ENCODE measurements at places on chromosomes 13 and 19.

GRCh38 chr19:15555021-15555420 lies 46.7 kb downstream of the CYP4F22 start:
- DNase-seq = no peak

DNA sequence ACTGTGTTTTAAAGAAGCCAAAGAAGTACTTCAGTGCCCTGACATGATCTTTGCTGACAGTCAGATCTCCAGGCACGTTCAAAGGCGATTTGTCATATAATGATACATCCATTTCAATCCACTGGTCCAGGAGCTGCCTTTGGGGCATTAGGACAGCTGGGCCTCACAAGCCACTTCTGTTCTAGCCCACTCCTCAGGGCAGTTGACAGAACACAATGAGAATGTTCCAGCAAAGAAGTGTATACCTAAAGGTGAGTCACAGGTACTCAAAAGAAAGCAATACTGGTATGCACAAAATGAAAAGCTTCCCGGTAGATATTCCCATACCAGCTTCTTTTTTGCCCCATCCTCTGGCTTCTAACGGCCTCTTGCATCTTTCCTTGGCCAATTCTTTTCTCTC lies 12.5 kb upstream of the MAP3K10 start:
- DNase-seq = no peak

GRCh38 chr19:12985049-12985776 lies 10.1 kb upstream of the NFIX start:
- no peak for DNase-seq

- no peak for DNase-seq
These were observed 16.5 kb upstream of the GGACT start for GRCh38 chr13:100604918-100605710.

DNA sequence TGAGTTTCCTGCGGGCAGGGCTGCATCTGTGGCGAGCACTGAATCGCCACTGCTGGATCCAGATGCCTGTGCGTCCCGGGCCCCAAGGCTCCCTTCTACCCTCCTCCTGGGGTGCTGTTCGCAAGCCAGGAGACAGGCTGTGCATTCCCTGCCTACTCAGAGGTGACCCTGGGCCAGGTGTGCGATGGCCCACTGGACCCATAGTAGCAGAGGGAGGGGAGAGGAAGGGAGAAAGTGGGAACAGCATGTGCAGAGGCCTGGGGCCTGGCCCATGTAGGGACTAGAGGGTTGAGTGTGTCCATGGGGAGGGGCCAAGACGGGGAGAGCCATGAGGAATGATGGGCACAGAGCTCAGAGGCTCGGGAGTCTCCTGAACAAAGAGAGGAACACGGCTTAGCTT lies 27.3 kb downstream of the CARM1 start:
- DNase-seq = no peak

GRCh38 chr13:25406377-25406776 lies 34.6 kb downstream of the ATP8A2 start:
- DNase-seq = no peak

DNA sequence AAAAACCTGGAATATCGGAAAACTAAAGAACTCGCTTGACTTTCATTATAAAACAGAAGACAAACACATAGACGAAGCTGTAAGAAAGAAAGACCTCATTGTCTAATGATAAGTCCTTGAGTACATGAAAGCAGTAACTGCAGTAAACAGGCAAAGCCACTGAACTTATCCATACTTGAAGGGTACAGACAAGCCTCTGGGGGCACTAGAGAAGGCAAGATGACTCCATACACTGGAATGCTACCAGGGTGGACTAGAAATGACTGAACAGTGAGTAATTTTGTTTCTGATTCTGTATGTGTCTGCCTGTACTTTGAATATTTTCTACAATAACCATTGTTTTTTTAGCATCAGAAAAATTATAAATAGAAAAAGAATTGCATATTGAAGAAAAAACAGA lies 507.9 kb downstream of the UQCRFS1 start:
- DNase-seq = no peak

DNA sequence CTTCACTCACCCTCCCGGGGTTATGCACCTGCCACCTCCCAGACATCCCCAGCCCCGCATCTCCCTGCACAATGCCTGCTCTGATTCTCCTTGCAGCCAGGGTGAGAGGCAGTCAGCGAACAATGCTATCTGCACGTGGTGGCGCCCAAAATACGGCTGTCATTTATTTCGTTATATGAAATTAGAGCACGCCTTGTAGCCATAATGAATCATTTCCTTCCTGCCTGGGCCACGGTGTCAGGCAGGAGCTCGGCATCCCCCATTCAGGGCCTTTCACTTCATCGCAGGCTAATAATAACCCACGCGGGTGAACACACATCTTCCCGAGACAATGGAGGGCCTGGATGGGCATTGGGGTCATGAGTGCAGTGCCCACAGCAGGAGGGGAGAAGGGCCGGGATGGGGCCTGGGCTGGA lies 143.8 kb upstream of the ZNF507 start:
- no peak for DNase-seq

DNA sequence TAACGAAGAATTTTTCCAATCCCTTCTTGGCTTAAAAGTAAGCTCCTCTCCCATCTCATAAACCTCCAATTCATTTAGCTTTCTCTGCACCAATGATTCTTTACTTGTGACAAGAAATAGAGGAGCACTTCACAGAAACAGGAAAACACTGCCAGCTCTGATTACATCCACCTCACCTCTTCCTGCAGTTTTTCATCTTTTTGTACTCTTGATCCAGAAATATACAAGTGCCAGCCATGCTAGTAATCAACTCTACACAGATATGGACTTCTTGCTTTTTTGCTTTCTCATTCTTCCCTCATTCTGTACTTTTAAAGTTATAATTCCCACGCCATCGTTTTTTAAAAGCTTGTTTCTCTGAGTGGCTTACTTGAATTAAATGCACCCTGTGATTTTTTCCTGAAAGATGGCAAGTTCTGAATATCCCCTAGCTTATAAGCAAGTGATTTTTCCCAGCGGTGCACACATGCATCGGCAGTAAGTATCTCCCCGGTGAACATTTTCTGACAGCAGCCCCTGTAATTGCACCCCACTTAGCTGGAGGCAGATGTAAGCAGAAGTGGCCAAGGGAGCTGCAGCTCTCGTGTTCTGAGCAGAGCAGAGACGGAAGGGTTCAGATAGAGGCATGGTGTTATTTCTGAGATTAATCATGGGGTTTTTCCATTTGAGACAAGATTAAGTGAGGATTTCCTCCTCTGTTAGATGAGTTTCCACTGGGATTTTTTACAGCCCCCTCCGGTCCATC lies 340.7 kb downstream of the SLC7A1 start:
- no peak for DNase-seq

DNA sequence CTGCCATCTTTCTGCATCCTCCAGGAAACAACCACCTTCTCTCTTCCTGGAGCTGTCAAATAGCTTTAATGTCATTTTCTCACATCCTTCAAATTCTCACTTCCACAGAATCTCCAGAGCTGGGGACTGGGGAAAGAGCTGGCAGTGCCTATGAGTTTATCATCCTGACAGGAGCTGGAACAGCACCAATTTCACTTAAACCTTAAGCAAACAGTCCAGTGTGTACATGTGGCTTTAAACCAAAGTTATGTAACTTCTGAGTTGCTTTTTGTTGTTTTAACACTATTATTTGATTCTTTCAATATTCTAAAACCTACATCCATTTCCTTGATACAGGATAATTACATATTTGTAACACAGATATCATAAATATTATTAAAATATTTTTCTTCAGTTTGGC lies 331.5 kb upstream of the ARGLU1 start:
- no peak for DNase-seq

GRCh38 chr19:38698225-38699026 lies 45.8 kb downstream of the CAPN12 start:
- no peak for DNase-seq

GRCh38 chr13:43991773-43992201 lies 112.1 kb downstream of the LACC1 start:
- no peak for DNase-seq

DNA sequence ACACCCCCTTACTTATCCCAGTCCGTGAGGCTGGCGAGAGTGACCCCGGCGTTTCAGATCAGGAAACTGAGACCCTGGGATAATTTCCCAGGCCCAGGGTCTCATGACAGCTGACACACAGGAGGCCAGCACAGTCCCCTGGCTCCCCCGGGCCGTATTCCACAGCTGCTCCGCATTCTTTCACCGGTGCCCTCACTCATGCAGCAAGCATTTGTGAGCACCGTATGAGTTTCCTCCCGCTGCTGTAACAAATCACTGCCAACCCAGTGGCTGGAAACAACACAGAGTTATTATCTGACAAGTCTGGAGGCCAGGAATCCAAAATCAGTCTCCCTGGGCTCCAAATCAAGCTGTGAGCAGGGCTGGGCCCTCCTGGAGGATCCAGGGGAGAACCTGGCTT lies 21.3 kb downstream of the GADD45B start:
- DNase-seq = no peak

GRCh38 chr13:61685682-61686012 lies 270.0 kb upstream of the PCDH20 start:
- no peak for DNase-seq

DNA sequence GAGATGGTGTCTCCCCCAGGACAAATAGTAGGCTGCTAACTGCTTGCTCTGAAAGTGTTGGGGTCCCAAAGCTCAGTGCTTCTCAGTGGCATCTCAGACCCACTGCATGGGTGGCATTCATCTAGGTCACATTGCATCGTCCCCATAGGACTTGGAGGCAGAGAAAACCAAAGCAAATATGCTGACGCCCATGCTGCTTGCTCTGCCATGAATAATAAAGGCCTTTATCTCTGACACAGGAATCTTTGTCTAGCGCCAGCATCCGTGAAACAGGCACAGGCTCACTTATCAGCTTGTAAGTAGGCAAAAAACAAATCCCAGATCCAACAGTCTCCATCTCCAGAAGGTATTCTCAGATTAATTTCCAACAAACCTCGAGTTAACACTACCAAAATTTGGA lies 18.9 kb upstream of the IPO5 start:
- DNase-seq = no peak

DNA sequence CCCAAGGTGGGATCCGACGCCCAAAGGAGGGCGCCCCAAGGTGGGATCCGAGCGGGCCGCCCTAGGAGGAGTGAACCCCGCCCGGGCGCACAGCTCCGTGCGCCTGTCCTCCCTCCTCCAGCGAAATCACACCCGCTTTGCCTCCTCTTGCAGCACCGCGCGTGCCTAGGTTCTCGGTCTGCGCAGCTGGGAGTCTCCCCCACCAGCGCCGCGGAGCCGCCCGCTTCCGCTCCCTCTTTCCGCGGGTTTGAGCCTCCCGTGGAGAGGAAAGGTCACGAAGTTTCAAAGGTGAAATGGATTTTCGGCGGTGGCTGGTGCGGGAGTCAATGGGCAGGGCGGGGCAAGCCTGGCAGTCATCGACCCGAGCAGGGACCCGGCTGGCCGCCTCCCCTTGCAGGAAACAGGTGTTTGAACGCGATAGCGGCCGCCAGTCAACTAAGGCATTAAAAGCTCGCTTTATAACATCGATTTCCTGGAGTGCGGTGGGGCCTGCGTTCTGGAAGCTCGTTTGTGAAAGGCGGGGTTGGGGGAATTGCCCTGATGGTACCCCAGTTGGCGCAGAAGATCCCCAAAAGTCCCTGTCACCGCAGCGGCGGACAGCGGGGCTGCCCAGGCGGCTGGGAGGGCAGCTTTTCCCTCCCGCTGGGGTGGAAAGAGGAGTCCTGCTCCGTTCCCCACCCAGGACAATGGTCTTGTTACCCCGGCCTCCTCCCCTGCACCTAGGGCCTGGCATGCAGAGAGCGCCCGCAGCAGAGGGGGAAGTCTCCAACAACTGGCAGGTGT lies 9.0 kb upstream of the SOX1 start:
- no peak for DNase-seq

- DNase-seq = no peak
These were observed 155.0 kb upstream of the SERP2 start for GRCh38 chr13:44218501-44219240.

DNA sequence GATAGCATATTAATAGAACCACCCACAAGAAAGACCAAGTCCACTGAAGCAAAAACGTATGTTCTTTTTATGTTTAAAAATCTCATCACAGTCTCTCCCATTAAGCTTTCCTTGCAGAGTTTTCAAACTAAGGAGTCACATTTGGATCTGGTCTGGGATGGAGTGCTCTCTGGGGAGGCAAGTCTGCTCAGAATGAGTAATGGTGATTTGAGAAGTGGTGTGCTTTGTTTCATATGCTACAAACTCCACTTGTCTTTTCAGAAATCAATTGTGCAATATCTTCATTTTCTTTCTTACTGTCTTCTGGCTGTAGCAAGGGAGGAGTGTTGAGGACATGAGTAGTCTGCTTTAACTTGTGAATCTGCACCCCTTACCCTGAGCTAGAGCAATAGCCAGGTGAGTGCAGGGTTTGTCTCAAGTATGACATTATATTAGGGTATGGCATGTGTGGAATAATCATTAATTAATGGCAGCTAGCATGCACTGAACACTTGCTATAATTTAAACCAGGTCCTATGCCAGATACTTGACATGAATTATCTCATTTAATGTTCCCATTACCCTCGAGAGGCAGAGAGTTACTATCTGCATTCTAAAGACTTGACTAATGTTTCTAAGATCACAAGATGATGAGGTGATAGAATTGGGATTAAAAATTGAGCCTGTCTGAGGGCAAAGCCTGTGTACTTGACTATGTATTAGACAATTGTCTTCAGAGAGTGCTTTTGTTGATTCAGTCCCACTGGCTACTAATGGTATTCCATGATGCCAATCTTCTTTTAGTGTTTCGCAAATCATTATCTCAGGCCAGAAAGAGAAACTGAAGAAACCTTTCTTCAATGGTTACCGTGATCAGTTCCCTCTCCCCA lies 171.8 kb downstream of the GPC6 start:
- no peak for DNase-seq

- no peak for DNase-seq
These were observed 18.6 kb upstream of the TIMM44 start for GRCh38 chr19:7961920-7962626.

DNA sequence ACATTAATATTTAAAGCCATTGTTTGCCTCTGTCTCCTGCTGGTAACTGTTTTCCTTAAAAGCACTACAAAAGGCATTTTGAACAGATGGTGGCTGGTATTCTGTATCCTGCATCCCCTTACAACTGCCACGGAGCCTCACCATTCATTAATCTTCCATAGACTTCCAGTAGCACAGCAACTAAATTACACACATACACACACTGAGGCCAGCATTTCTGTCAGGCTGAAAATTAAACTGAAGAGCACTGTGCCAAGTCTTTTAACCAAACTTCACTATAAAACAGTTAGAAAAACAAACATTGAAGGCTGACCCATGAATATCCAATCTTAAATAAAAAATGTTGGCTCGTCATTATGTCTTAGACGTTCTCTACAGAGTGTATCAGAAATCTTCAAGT lies 697.8 kb downstream of the DACH1 start:
- DNase-seq = no peak

DNA sequence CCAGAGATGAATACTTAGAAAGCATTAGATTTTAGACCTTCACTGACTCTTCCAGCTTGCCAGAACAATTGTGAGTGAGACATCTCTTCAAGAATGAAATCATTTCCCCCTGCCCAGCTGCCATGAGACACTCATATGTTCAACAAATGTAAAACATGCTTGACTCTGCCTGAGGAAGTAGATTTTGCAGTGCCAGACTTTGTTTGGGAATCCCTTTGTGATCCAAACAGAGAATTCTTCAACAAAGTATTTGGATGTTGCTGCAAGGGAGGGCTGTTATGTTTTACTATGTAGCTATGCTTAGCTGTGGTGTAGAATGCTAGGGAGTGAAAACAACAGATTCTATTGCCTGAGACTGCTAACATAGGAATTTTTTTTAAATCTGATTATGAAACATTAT lies 416.4 kb downstream of the DCT start:
- no peak for DNase-seq
